ENCODE measurements at places on chromosomes 7 and 10. TPM values are rescaled to one million over a fixed set of nuclear protein-coding genes. Genes with fewer than 3 reads are reported as not detected.

GRCh38 chr10:11927746-11928145, 104.6 kb downstream of the PROSER2 start:
- no peak for DNase-seq

DNA sequence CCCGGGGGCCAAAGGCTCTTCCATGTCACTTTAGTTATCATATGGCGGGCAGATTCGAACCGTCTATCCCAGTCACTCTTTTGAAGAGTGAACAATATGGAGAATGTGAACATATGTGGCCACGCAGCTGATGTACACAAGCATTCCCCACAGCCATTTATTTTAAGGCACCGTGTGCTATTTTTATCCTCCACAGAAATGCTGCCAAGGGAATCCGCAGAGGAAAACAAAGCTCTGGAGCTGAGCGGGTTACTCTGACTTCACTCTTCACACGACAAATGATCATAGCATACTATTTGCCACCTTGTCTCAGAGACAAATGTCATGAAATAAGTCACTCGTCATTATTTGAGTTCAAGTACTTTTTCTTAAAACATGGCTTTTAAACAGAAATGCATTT, 100.3 kb downstream of the CTBP2 start:
- no peak for DNase-seq

GRCh38 chr7:103668279-103668941, 222.4 kb upstream of the SLC26A5 start:
- no peak for DNase-seq

DNA sequence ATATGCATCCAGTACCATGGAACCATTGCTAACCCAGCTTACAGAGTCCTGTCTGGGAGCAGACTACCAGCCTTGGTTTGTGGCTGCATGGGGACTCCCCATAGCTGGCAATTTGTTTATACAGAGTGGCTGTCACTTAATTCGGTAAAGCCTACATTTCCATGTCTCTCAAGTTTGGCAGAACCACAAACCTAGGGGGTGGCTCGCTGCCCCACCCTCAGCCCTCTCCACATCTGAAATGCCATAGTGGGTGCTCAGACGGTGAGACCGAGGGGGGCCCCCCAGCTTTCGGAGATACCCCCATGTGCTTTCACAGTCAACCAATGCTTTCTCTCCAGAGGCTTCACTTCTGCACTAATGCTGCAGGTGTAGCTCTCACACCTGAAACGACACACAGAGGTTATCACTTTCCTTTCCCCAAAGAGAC, 75.5 kb upstream of the KAT6B start:
- DNase-seq: no peak

GRCh38 chr10:31958856-31959255, 30.2 kb upstream of the ARHGAP12 start:
- no peak for DNase-seq

GRCh38 chr10:119270762-119271366, 63.5 kb downstream of the GRK5 start:
- DNase-seq: peak; percentile 95

DNA sequence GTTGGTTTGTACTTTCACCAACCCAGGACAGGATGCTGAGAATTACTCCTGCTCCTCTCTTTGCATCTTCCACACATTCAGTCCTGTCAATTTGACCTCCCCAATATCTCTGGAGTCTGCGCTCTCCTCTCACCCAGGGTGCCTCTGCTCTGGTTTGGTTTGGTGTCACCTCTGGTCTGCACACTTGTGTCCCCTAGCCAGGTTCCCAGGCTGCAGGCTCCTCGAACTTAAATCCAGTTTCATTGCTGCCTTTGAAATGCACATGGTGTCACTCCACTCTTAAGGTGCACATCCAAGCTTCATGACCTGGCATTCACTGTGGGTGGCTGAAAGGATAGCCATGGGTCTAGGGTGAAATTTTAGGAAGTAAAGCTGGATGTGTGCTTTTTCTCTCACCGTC, 271.6 kb downstream of the RPS24 start:
- DNase-seq: no peak

- DNase-seq: no peak
Measured at GRCh38 chr10:125472010-125472607, 210.9 kb downstream of the TEX36 start.

DNA sequence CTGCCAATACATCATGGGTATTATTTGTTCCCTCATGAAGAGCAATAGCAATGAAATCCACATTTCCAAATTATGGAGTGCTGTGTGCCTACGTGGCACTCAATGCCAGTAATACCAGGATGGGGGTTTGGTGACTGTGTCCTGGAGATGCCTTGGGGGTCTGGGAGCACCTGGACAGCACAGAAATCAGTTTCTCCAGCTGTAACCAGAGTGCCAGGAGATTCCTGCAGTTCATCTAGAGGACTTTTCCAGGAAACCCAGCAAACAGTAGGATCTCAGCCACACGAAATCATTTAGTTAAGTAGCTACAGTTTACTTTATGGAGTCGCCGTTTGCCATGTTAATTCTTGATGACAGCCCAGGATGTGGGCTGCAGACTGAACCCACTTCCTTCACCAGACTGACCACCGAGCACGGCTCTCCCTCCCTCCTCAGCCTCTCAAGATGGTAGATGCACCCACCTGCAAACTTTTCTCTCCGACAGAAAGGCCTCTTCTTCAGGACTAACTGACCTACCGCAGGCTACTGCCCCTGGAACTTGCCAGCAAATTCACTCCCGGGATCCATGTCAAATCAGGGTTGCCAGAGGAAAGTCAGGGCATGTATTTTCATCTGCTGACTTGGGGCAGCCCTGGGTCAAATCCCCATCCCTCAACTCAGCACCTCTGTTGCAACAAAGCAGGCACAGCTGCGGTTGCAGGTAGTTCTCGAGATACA, 30.3 kb downstream of the MKI67 start:
- no peak for DNase-seq

GRCh38 chr10:24210501-24210900, 1.6 kb downstream of the KIAA1217 start:
- no peak for DNase-seq

- DNase-seq: peak; percentile 38
Measured at GRCh38 chr10:111600772-111601171, 523.9 kb downstream of the ADRA2A start.

DNA sequence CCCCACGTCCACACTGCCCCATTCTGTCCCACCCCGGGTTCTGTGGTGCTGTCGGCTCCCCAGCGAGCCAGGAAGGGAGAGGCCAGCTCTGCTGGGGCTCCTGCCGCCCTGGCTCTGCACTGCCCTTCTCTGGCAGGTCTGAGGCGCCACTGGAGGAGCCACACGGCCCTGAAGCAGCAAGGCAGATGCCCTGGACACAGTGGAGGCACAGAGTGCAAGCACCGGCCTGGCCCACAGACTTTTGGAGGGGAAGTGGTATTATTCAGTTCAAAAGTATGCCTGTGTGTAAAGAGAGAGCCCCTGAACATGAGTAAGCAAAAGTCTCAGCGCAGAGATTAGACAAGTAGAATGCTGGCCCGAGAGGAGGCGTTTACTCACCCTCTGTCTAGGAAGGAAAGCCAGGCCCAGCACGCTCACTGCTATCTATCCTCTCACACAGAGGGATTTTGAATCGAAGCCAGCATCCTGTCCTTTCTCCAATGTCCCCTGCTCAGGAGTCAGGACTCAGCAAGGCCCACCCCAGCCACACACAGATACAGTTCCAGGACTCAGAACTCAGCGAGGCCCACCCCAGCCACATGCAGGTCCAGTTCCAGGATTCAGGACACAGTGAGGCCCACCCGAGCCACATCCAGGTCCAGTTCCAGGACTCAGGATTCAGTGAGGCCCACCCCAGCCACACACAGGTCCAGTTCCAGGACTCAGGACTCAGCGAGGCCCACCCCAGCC, 115.0 kb downstream of the EGFR start:
- peak; percentile 85 for DNase-seq

DNA sequence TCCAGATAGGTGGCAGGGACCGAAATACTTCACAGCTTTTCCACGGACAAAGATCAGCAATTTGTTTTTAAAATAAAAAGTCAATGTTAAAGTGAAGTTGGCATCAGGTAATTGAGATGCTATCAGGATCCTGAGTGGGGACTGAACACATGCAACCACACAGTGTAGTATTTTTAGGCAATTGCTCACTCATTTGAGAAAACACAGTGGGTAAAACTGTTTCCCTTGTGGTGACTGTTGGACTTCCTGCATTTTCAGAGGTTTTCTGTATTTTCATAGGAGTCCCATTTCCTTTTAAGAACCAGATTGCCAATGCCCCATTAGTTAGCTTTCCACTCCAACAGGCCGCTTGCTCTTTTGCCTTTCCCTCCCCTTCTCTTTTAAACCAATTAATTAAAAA, 159.5 kb upstream of the ZNF32 start:
- DNase-seq: no peak

- no peak for DNase-seq
Measured at GRCh38 chr10:78959217-78959923, 109.4 kb upstream of the ZMIZ1 start.

DNA sequence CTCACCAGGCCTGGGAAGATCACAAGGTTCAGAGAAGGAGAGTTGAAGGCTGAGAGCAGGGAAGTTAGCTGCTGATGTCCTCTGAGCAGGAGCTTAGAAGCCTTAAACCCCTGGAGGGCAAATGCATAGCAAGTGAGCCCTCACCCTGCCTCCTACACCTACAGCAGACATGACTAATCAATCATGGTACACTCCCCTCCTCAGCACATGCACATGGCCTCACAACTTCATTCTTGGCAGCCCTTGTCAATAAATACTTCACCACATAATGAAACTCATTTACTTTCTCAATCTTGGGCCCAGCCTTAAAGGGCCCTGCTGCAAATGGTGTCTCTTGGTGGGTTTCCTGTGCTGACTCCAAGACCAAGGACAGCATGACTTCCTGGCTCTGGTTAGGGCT, 12.9 kb downstream of the MMRN2 start:
- DNase-seq: no peak

- peak; percentile 88 for DNase-seq
Measured at GRCh38 chr10:63114031-63114814, 18.9 kb upstream of the NRBF2 start.

DNA sequence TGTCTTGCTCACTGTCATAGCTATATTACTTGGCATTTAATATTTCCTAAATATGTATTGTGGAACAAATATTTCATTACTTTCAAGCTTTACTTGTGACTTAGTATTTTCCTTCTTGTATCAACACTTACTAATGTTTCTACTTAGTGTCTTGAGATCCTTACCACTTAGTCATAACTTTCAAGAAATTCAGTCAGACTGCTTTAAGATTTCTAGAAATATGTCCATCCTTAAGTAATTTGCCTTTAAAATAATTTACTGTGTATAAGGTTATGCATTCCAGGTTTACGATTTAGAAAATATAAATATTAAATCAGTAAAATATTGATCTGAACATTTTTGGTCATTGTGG, 87.3 kb upstream of the CSTF2T start:
- DNase-seq: no peak

DNA sequence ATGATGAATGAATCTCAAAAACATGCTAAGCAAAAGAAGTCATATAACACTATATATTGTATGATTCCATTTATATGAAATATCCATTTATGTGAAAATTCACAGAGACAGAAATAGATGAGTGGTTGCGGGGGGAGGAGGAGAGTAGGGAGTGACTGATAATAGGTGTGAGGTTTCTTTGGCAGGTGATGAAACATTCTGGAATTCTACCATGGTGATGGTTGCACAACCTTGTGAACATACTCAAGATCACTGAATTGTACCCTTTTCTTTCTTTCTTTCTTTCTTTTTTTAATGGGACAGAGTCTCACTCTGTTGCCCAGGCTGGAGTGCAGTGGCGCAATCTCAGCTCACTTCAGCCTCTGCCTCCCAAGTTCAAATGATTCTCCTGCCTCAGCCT, 10.7 kb downstream of the SVOPL start:
- DNase-seq: no peak

DNA sequence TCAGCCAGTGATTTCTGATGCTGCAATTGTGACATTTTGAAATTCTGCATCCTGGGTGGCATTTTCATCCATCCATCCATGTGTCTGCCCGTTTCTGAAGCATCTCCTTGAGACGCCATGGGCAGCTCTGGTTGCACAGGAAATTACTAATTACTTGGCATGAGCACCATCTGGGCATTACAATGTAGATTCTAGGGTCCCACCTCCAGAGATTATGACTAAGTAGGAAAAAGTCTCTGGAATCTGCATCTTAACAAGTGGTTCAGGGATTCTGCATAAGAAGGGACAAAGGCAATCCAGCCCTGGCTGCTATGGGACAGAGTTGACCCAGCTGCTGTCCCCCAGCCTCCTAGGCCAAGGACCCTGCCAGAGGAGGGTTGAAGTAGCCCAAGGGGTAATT, 65.3 kb downstream of the CUZD1 start:
- no peak for DNase-seq

DNA sequence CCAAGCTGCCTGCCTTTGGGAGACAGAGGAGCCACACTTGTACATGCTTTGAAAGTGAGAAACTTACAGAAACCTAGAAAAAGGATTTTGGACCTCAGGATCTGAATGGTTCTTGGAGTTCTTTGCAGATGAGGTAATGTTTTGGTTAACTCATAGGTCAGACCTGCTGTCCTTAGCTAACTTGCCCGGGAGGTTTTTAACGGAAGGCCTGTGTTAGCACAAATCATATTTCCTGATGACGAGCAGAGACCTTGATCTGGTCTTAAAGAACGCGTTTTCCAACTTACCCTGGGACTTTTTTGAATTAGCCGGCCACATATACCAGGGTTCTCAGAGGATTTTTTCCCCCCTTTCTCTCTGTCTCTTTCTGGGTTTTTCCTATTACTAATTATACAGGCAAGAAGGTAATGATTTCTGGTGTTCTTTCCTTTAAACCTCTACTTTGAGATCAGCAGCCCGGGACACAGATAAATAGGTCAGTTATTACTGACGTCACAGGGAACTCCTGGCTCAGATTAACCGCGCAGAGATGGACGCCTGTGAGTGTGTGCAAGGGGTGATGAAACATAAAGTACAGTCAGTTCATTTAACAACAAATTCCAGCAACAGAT, 101.7 kb upstream of the KLF6 start:
- DNase-seq: peak; percentile 55

DNA sequence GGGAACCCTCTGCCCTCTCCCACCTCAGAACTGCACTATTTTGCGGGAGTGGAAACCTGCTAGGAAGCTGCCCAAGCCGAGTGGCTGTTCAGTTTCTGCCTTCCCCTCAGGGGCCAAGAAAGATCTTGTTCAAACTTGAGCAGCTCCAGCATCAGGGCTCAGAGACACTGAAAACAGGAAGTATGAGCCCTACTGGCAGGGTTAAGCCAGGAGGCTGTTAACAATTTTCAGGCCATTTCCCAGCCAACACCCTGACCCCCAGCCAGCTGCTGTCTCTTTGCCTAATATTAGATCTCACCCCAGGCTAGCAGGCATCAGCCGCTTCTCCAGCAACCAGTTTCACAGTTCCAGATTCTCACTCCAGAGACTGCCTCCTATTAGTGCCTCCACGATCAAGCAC, 9.2 kb downstream of the PLAU start:
- peak; percentile 76 for DNase-seq

GRCh38 chr10:34734918-34735317, 80.2 kb downstream of the PARD3 start:
- no peak for DNase-seq

CYP2C19 gene
- total RNA-seq: not detected

KCP gene
- 0.25 TPM for total RNA-seq

ZNF488 gene
- total RNA-seq: not detected

SLC18A2 gene
- total RNA-seq: 0.28 TPM

CALD1 gene
- 135 TPM for total RNA-seq

ENO4 gene
- total RNA-seq: 0.24 TPM

TUBB8 gene
- total RNA-seq: not detected

NUTM2B gene
- 1.9 TPM for total RNA-seq

AOAH gene
- total RNA-seq: 4.4 TPM

All from right cardiac atrium (tissue), 5 donors.